ENCODE measurements at places on chromosomes 6 and 20. TPM values are rescaled to one million over a fixed set of nuclear protein-coding genes. Genes with fewer than 3 reads are reported as not detected.

DNA sequence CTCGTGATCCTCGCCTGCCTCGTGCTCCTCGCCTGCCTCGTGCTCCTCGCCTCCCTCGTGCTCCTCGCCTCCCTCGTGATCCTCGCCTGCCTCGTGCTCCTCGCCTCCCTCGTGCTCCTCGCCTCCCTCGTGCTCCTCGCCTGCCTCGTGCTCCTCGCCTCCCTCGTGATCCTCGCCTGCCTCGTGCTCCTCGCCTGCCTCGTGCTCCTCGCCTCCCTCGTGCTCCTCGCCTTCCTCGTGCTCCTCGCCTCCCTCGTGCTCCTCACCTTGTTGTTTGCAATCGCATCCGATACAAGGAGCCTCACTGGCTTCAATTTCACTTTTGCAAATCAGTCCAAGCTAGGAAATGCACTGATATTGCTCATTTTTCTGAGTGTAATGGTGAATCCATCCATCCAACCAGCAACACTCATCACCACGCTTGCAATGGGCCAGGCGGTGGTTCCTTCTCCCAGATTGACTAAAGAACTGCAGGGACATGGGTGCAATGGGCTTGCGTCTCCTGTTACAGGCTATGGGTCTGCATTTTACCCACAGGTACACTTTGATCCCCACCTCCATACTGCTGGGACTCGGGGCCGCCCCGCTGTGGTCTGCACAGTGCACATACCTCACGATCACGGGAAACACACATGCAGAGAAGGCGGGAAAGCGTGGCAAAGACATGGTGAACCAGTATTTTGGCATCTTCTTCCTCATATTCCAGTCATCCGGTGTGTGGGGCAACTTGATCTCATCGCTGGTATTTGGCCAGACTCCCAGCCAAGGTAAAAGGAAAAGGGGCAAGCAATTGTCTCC is 4.6 kb downstream of the UNC93A start:
- no peak for DNase-seq

TMC2 gene
- polyA plus RNA-seq = not detected

EPHA7 gene
- polyA plus RNA-seq = not detected

- DNase-seq = no peak
These were observed 67.9 kb downstream of the PSMB1 start for GRCh38 chr6:170485159-170485558.

- no peak for DNase-seq
These were observed 87.3 kb upstream of the SLC22A16 start for GRCh38 chr6:110563711-110564110.

IMPG1 gene
- not detected for polyA plus RNA-seq

HSPA12B gene
- 0.09 TPM for polyA plus RNA-seq

DNA sequence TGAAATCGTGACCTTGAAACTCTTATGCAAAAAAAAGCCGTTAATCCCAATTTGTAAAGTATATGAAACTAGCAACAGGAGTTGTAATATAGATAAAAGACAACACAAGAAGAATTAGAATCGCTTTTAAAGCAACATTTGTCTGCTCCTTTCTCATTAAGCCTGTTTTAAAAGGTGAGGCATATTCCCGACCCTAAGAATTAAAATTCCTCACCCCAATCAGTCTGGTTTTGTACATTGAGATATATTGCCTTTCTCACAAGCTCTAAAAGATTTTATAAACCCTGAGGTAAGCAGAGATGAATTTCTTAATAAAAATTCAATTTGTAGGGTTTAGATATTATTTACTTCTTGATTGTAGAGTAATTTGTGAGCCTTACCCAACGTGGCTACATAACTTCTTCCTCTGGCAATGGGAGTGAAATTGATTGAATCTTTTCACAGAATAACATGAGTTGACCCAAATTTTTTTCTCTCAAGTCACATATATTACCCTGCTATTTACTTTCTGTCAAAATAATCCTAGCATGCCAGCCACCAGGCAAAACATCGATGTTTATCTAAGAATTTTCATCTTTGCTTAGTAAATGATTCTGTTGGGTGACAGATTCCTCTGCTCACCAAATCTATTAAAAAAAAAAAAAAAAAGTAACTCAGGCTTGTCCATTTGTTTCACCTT is 173.7 kb downstream of the HACE1 start:
- DNase-seq = no peak

LGSN gene
- 0.21 TPM for polyA plus RNA-seq

- no peak for DNase-seq
These were observed 9.1 kb upstream of the YTHDF1 start for GRCh38 chr20:63225082-63225454.

KCNS1 gene
- 0.08 TPM for polyA plus RNA-seq

GTSF1L gene
- not detected for polyA plus RNA-seq

DNA sequence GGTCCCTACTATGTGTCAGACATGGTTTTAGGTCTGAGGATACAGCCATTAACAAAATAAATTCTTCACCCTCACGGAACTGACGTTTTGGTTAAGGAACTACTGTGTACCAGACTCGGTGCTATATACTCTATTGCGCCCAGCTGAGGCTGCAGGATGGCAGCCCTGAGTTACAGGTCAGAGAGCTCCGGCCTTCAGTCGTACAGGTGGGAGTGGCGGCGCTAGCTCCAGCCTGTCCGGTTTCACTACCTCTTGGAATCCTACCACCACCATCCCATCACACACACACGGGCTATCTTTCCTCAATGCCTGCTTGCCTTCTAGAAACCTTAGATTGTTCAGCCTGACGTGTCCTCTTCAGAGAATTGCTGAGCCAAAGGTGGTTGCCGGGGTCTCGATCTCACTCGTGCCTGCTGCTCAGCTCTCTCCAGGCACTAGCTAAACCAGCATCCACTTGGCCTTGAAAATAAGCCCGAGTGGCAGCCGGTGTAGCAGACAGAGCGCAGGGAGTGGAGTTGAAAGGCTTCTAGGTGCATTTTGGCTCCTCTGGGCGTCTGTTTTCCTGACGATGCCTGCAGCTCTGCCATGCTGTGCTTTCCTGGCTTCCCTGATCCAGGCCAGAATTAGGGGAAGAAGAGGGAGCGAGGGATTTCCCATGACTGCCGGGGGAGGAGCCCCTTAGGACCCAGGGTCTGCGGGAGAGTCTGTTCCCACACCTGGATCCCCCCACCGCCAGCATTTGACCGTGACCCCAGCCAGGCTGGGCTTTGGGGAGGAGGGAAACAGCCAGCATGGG is 1.1 kb upstream of the TCF15 start:
- DNase-seq = no peak

GRCh38 chr20:46374383-46374782 is 32.0 kb downstream of the ELMO2 start:
- DNase-seq = no peak

DNA sequence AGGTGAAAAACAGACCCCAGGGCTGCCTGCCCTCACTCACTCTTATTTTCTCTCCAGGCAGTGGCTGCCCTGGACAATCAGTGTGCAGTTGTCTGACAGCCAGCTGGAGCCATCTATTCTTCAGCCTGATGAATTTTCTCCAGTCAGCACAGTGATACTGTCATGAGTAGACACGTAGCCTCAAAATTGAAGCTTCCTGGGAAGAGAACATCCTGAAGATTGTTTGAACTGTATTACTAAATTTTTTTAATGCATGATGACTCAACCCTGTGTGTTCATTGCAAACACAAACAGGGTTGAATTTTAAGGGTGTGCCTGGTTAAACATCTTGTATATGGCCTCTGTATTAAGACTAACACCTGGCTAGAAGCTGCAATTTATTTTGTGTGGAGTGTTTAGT is 49.8 kb upstream of the STXBP5 start:
- DNase-seq = no peak

TBX18 gene
- polyA plus RNA-seq = not detected

FAM83D gene
- 0.82 TPM for polyA plus RNA-seq

RIMS4 gene
- not detected for polyA plus RNA-seq

GRCh38 chr20:62015540-62016288 is 50.0 kb downstream of the TAF4 start:
- no peak for DNase-seq

DNA sequence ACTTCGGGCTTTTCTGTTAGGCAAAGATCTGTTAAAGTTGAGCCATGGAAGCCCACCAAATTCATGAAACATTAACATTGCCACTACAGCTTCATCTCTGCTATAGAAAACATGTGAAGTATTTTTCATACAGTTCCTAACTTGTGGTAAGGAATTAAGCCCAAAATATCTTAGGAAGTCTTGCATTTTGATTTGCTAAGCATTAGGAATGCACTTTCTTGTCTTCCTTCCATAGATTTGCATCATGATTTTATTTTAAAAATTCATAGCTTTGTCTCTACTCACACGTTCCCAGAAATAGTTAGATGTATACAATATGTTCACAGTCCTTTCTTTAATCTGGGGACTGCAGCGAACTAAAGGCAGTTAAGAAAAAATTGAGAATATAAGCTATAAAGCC is 325.6 kb downstream of the CENPW start:
- no peak for DNase-seq

GRCh38 chr20:31751126-31751525 is 12.0 kb downstream of the TPX2 start:
- no peak for DNase-seq

SCUBE3 gene
- polyA plus RNA-seq = 0.12 TPM

DNA sequence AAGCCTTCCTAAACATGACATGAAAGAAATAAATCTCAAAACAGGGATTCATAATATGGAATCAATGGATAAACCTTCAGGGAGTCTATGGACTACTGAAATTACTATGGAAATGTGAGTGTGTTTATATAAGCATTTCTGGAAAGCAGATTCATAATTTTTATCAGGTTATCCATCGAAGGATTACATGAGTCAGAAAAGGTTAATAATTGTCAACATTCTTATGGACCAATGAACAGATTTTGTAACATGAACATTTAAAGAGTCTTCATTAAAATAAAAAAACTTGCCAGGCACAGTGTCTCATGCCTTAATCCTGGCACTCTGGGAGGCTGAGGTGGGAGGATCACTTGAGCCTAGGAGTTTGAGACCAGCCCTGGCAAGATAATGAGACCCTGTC is 84.8 kb downstream of the AHI1 start:
- no peak for DNase-seq
